Activated CD4-positive, alpha-beta T cell treated with anti-CD3 and anti-CD28 coated beads for 1 hour (primary cell): ENCODE measurements at places on chromosomes 2 and 18.

DNA sequence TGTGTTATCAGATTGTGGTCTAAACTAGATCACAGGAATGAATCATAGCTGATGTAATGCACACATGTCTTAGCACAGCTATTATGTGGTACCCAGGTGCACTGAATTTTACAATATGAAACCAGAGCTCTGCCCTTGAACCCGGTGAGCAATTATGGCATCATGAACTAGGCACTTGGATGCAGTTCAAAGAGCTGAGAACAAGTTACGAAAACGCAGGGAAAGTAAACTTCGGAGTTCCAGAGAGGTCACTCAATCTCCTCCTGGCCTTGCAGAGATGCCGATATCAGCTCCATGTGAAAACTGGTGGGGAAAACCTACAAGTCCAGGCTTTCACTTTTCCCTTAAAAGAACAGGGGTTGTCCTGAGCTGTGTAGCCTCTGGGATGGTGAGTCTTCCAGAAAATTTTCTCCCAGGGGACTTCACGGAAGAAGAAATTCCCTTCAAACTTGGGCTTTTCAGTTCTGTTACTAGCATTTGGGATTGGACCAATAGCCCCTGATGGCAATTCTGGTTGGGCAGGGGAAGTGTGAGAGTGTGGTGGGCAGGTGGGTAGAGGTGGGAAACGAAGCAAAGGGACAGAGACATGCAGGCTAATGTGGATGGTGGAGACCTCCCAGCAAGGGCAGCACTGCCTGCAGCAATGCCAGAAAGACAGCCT, 71.1 kb upstream of the SH3BP4 start:
- DNase-seq = no peak

DNA sequence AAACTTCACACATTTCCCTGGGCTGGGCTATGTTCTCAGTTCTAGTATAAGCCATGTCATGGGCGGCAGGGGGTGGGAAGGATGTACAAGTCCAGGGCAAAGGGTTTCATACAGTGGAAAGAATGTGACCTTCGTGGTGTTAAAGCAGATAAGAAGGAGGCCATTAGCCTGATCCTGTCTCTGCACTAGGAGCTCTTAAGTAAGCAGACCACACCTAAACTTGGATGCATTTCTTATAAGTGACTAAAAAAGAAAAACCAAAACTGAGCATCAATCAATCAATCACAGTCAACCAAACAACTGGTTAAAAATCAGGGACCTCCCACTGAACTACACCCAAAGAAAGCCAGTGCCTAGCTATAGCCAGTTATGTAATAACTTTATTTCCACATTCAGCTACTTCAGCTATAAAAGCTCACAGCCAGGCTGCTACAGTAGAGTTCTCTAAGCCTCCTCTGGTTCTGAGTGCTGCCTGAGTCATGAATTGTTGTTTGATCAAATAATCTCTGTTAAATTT, 46.8 kb upstream of the RIOK3 start:
- DNase-seq = no peak

DNA sequence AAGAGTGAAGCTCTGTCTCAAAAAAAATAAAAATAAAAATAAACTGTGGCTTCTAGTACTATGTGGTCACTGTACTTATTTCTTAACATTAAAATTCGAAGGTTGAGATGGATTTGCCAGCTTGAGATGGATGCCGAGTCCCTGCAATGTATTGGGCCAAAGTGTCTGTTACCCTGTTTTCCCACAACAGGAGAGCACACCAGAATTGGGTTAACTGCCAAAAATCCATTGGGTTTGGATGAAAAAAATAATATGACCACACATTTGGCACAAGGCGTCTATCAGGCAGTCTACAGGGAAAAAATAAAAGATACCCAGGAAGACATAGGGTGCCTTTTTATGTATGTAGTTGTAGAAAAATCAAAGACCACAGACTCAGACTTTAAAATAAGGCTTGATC, 19.2 kb upstream of the MAPRE3 start:
- no peak for DNase-seq

- DNase-seq = no peak
These were observed 9.4 kb downstream of the NT5DC4 start for GRCh38 chr2:112730216-112730615.

GRCh38 chr2:64793701-64794100, 140.0 kb upstream of the SERTAD2 start:
- DNase-seq = no peak

GRCh38 chr18:63145851-63146555, 173.6 kb downstream of the BCL2 start:
- DNase-seq = no peak

DNA sequence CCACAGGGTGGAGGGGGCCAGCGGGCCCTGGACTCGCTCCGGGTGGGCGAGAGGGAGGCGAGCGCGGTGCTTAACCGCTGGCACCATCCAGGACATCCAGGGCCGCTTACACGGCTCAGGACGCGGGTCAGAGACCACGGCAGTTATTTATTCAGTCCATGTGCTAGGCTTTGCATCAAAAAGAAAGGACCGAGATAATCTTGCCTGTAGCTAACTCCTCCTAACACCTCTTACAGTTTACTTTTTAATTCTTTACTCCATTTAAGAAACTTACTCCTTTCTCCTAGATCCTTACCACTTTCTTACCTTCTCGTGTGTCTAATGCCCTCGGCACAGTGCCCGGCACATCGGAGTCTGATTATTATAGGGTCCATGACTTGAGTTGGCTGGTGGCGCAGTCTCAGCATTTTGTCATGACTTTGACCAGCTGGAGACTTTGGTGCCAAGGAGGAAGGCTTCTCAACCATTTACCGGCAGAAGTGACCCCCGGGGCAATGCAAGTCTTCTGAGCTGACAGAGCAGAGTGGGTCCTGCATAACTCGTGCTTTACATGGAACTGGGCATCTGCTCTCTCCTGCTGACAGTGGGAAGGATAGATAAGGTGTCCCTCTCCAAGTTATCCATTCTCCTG, 503 bp downstream of the ANXA4 start:
- DNase-seq = no peak

GRCh38 chr2:169860149-169860548, 32.9 kb downstream of the UBR3 start:
- DNase-seq = no peak

DNA sequence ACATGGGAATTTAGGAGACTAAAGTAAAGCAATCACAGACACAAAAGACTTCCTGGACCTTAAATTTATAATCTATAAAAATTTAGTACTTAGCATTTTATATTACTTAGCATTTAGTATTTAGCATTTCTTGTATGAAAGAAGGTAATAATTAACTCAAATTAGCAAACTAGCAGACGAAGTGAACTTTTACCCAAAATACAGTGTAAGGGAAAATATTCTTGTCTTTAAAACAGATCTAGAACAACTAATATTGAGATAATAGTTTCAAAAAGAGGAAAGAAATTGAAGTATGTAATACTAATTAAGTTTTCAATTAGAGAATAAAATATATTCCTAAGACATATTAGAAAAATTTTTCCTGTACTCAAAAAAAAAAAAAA, 134.5 kb upstream of the ZNF804A start:
- no peak for DNase-seq

DNA sequence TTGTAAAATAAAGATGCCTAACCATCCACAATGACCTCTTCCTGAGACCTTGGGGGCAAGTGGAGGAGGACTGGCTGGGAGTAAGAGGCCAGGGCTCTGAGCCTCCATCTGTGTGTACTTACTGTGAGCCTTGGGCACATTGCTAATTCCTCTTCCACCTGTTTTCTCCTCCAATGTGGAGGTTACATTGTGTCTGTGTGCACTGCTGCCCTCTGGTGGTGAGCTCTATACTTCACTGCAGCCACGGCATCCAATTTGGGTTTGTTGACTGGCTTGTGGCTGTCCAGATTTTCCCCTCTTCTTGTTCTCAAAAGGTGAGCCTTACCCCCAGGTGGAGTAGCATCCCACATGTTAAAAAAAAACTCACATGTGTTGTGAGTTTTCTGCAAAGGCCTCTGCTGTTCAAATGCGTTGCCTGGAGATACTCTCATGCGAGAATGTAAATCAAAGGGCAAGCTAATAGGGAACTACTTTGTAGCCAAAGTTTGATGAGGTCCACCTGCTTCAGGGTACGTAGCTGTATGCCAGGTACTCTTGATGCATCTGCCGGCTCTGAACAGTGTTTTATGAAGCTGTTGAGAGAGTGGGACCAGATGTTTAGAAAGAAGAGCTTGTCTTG, 80.8 kb downstream of the APOB start:
- peak; percentile 53 for DNase-seq

DNA sequence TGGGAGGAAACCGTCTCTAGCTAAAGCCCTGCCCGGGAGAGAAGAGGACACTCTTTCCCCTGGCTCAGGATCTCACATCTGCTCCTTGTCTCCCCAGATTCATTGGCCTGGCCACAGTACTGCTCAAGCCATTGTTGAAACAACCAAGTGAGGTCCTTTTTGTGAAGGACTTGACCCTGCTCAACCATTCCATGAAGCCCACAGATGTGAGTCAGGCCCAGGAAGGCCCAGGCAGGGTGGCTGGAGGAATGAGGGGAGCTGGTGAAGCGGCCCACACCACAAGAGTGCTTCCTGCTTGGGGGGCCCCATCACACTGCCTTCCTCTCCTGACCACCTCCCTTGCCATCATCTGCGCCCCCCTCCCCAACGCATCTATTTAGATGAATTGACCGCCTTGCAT, 5.1 kb downstream of the FER1L5 start:
- DNase-seq = no peak

GRCh38 chr2:28663359-28663758, 88.3 kb upstream of the PPP1CB start:
- DNase-seq = no peak

DNA sequence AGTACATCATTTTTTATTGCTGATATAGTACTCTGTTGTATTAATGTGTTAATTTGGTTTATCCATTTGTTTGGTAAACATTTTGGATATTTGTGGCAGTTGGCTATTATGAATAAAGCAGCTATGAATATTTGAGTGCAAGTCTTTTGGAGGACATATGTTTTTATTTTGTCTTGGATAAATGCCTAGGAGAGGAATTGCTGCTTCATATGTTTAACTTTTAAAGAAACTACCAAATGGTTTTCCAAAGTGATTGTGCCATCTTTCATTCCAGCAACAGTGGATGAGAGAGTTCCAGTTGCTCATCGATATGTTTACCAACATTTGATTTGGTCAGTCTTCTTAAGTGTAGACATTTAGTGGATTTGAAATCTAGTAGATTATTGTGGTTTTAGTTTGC, 51.8 kb downstream of the MERTK start:
- DNase-seq = no peak

DNA sequence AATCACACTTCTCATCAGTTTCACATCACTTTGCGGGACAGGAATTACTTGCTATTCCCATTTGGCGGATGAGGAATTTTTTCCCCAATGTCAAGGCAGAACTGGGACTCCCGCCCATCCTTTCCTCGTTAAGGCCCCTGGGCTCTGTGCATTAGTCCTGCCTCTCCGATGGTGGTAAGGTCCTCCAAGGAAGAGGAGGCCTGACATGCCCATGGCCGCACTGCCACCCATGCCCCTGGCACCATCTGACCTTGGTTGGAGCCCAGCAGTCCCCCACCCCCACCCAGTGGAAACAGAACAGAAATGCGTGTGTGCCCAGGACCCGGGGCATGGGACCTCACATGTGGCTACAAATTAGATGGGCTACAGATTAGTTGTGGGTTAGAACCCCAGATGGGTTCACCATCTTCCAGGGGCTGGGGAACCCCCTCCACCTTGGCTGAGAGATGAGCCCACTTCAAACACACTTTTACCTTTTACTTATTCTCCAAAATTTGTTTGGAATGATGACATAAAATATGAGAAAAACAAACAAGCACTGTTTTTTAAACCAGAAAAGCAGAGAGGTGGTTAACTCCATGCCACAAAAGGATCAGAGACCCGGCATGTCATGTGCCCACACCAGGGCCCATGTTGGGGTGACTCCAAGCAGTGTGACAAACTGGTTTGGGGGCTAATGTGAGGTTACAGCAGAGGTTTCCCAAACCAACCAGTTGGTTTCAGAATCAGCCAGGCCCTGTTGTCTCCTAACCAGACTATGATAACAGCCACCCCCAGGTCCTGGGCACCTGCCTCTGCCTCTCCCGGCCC, 11.0 kb upstream of the DUSP2 start:
- DNase-seq = no peak

- no peak for DNase-seq
These were observed 32.5 kb downstream of the HPCAL1 start for GRCh38 chr2:10335046-10335840.

DNA sequence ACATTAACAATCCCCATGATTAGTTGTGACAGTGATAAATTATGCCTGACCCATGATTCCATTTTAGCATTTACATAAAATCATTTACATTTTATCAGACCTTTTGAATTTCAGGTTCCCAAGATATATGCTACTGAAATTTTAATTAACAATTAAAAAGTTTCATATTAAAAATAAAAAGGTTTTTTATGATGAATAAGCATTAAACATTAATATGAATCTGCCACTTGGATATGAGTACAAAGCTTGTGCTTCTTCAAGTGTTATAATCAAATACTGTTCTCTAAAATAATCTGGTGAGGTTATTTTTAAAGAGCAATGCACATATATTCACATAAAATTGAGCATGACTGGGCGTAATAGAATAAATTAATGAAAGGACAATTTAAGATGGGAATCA, 1218.0 kb downstream of the CNTNAP5 start:
- DNase-seq = no peak

GRCh38 chr2:6641956-6642355, 223.8 kb downstream of the CMPK2 start:
- no peak for DNase-seq

DNA sequence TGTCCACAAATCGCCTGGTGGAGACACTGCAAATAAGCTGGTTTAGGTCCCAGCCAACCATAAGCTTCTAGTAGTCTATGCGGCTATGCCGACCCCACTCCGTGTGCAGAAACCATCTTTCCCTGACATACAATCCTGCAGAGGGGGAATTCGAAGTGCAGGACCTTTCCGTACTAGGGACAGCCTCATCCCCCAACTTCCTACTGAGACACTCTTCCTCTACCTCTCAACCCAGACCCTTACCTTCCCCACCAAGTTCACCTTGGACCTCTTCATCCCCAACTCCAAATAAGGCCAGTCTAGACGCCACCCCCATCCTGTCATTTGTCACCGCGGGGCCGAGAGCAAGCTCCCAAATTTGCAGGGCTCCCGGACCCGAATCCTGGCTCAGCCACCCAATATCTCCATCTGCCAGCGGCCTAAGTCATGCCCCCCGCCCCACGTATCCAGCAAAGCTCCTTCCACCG, 496 bp downstream of the SUCLG1 start:
- no peak for DNase-seq

GRCh38 chr2:70525032-70525431, 28.6 kb downstream of the TGFA start:
- DNase-seq = no peak
